ENCODE measurements at places on chromosomes 11 and 22.

DNA sequence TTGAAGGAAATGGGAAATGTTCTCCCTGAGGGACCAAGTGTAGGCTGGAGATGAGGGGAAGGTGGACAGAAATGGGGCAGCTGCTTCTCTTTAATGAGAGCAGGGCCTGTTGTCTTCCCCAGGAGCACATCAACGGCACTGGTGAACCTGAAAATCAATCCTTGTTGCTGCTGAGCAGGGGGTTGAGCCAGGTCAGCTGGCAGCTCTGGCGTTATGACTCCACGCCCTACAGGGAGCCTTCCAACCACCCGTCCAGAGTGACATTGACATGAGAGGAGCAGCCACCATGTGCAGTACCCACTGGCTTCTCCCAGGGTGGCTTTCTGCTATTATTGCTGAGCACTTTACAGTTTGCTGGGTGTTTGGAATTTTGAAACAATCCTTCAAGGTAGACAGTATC is 116.9 kb upstream of the LDLRAD3 start:
- no peak for DNase-seq

GRCh38 chr22:20405291-20405930 is 11.5 kb downstream of the ZNF74 start:
- no peak for DNase-seq

DNA sequence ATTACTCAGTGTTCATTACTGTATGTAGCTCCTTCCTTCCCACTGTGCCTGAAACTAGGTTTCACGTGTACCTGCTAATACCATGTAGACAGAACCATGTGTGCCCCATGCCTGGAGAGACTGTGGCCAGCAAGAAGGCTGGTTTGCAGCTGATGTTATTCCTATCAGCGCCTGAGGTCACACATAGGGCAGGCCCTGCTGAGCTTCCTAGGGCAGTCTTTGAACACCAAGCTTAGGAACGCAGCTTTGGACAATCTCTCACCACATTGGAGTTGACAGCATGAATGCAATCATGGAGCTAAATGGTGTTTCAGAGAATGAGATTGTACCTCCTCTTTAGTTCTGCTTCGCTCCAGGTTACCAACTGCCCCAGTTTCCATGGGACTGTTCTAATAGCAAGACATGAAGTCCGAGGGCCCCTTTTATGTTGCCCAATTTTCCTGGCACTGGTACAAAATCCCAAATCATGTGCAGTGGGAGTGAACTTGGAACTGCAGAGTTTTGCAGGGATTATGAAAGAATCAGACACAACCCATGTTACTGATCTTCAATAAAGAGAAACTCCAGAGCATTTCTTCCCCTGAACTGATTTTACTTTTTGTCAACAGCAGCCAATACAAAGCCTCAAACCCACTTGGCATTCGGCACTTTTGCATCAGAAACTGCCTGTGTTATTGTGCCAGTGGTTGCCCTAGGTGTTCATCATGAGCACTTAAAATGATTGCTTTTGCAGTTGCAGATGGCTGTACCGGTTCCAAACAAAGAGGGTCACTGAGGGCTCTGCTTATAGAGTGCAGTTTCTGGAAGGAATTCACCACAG is 154.2 kb upstream of the TTC12 start:
- no peak for DNase-seq

GRCh38 chr22:49155770-49156580 is 671.7 kb downstream of the BRD1 start:
- DNase-seq = no peak

- no peak for DNase-seq
Observed at GRCh38 chr11:11770921-11771486, 70.8 kb upstream of the USP47 start.

- DNase-seq = no peak
Observed at GRCh38 chr22:26744892-26745808, 87.8 kb downstream of the MIAT start.

GRCh38 chr11:35463331-35463751 is 44.0 kb upstream of the SLC1A2 start:
- DNase-seq = no peak

DNA sequence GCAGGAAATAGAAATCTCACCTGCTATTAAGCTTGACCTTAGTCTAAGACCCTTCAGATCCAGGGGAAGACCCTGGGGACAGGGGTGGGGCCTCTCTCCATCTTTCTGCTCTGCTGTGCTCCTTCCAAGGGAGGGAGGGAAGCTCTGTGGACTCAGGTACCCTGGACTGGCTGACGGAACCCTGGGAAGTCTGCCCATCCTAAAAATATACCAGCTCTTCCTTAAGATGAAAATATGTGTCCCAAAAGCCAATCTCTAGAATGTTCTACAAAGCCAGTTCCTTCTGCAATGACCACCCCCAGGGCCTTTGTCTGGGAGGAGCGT is 73.7 kb downstream of the RTL6 start:
- DNase-seq = no peak

DNA sequence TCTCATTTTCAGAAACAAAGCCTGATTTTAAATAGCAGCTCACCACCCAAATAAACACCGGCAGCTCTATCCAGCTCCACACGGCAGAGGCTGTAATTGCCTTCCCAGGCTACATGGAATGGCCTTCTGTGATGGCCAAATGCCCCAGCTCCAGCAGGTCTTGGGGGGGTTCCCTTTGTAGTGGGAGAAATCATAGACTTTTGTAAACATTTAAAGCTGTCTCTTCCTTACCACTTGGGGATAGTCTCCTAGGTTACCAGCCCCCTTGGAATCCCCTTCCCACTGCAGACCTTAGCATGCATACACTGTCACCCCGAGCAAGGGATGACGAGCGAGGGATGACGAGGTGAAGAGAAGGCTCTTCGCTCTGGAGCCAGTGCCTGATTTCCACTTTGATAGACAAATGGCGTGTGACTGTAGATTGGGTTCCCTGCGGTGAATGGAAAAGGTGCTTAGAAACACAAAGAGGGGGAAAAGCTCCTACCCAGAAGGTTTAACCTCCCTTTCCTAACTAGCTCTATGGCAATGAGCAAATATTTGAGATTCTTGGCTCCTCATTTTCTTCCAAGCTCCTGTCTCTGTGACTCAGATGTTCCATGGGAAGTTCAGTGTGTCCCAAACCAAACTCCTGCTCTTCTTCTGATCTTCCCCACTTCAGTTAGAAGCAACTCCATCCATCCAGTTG is 108.0 kb upstream of the CADM1 start:
- DNase-seq = no peak

GRCh38 chr11:34886609-34887008 is 29.6 kb downstream of the APIP start:
- no peak for DNase-seq

GRCh38 chr11:62398011-62398994 is 20.5 kb upstream of the SCGB1A1 start:
- no peak for DNase-seq

DNA sequence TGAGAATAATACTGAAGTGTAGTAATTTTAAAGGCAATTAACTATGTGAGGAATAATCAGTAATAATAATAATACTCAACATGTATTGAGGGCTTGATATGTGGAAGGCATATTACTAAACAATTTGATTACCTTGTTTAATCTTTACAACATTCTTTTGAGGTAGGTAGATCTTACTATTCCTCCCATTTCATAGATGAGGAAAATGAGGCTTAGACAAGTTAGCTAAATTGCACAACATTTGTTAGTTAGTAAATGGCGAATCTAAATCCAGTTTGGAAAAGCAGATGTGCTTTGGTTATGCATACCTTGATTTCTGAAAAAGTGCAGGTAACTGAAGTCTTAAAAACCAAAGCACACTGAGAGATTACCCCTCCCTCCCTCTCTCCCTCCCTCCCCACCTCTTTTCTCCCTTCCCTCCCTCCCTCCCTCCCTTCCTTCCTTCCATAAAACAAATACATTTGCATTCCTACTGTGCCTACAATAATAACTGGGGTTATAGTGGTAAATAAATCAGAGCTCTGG is 93.1 kb upstream of the MTMR2 start:
- DNase-seq = no peak

GRCh38 chr11:65504674-65505465 is 6.0 kb downstream of the MALAT1 start:
- DNase-seq = no peak

DNA sequence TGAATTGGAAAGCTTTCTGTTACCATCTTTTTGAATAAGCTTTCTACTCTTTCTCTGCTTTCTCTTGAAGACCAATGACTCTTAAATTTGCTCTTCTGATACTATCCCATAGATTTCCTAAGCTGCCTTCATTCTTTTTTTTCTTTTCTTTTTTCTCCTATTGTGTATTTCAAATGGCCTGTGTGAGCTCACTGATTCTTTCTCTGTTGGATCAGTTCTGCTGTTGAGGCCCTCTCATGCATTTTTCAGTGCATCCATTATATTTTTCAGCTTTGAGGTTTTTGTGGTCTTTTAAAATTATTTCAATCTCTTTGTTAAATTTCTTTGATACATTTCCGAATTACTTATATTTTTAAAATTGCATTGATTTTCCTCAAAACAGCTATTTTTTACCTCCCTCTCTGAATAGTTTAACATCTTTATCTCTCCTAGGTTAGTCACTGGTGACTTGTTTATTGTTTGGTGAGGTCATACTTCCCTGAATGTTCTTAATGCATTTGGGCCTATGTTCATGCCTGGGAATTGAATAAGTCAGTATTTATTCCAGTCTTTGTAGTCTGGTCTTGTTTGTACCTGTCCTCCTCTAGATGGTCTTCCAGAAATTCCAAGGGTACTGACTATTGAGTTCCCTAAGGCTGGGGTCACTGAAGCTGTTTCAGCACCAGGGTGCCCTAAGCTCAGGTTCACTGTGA is 110.6 kb upstream of the SERPIND1 start:
- no peak for DNase-seq

DNA sequence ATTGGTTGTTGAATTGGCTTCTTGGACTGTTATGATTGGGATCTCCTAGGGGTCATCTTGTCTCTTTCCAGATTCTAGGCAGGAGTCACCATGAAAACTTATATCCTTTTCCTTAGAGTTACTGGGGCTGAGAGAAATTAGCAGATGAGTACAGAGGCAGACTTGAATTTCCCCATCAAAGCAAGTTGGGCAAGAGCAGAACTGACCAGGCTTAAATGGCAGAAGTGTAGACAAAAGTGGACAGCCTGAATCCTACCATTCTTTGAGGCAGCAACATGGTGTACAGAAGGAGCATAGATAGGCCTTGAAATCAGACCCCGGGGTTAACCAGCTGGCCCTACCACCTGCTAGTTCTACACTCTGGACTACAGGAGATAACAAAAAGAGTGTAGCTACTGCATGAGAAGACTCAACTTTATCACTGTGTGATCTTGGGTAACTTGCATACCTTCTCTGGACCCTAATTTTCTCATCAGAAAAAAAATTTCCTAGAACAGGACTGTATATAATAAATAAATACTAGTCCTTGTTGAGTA is 427.4 kb upstream of the CADM1 start:
- DNase-seq = no peak

DNA sequence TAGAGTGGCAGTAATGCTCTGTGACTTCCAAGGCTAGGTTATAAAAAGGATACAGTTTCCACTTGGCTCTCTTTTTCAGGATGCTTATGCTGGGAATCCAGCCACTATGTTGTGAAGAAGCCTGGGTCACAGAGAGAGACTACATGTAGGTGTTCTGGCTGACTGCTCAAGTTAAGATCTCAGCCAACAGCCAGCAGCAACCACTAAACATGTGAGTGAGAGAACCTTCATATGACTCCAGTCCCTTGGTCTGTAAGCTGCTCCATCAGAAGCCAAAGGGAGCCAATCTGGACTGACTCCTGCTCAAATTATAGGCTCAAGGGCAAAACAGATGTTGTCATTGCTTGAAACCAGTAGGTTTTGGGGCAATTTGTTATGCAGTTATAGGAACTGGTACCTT is 162.7 kb downstream of the MAML2 start:
- no peak for DNase-seq

- no peak for DNase-seq
Observed at GRCh38 chr22:24583221-24584165, 9.4 kb downstream of the LRRC75B start.

GRCh38 chr22:24108073-24108472 is 73.2 kb upstream of the SUSD2 start:
- DNase-seq = no peak
